ENCODE measurements at places on chromosomes 1 and 21.
A peak's percentile ranks its signal among the peaks of the same experiment; 100 is the strongest.

DNA sequence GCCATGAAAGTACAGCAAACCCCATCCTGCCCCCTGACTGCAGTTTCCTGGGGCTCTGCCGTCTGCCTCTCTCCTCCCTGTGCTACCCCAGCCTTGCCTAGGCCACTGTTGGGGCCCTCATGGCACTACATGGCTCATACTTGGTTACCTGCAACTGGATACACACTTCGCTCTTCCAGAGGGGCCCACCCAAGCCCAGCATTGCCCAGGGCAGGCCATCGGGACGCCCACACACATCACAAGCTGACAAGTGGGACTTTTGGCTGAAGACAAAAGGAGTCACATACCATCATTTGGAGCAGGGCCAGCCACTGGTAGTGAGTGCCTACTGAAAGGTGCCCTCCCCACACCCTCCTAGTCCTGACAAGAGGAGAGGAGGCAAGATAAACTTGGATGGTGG is 82.8 kb downstream of the CD247 start:
- no peak for DNase-seq

DNA sequence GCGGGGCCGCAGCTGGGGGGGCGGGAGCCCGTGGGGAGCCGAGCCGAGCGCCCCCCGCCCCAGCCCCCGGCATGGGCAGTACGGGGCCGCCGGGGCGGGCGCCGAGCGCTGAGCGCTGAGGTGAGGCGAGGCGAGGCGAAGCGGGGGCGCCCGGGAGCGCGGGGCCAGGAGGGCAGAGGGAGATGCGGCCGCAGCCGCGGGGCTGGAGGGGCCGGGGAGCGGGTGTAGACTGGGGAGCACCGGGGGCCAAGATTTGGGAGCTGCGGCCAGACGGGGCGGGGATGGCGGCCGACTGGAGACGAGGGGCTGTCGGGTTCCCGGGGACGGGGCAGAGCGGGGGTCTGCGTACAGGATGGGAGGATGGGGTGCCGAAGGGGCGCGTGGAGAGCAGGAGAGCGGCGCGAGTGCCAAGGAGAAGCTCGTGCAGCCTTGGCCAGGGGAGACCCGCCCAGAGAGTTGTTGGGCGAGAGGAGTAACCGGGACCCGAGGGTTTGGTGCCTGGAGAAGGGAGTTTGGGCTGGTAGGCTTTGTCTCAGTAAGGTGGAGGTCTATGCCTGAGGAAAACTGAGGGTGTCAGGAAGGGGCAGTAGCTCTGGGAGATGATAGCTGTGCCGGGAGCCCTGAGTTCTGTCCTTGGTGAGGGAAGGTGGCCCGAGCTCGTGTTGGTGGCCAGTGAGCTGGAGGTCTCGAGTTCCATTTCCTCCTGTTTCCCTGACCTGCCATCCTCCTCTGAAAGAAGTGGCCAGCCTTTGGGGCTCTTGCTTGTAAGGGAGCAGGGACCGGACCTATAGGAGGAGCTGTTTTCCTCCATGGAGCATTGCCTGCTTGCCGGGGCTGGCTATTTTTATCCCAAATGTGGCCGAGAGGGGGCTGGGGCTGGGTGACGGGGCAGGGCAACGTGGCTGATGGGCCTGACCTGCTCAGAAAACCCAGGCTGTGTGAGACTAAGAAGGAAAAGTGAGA is 539 bp downstream of the ATP8B2 start:
- DNase-seq, result peak; percentile 92

GRCh38 chr1:186559601-186560116 is 98.7 kb upstream of the PDC start:
- peak; percentile 41 for DNase-seq

- DNase-seq, result no peak
These were observed 46.6 kb downstream of the TTC3 start for GRCh38 chr21:37119421-37120218.

DNA sequence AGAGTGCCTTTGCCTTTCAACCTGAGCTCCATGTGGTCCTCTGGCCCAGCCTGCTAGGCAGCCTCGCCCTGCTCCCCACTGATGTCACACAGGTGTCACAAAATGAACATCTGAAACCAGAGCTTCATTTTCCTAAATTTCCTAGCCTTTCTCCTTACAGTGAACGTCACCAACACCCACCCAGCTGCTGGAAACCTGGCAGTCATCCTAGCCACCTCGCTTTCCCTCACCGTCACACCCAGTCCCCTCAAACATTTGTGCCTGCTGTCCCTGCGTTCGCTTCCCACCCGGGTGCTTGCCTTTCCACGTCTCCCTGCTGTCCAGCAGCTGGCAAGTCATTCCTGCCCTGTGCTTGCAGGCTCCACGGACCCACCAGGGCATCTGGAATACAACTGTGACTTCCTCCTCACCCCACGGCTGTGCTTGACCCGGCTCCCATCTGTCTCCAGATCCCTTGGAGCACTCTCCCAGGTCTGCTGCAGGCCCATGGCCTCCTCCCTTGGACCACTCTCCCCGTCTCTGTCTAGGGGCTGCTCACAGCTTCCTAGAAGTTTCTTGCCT is 23.5 kb downstream of the ADARB1 start:
- no peak for DNase-seq

GRCh38 chr1:29145739-29146437 is 22.2 kb upstream of the TMEM200B start:
- DNase-seq, result peak; percentile 80

- DNase-seq, result no peak
These were observed 81.2 kb downstream of the KCNN3 start for GRCh38 chr1:154788886-154789285.

- DNase-seq, result no peak
These were observed 238.6 kb downstream of the DUSP10 start for GRCh38 chr1:221503268-221503667.

DNA sequence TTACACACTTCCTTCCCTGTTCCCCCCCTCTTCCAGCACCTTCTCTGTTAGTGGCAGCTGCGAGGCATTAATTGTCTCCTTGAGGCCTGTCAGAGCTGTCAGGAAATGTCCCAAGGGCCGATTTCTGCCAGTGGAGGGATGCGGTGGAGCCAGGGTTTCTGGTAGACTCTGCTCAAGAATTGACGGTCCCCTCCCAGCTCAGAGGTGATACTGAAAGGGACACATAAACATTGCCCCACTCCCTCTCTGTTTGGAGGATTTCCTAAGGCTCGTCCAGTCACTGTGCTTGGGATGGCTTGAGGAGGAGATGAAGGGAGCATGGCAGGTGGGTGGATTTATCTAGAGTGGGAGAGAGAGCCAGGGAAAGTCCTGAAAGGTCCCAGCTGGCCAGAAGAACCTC is 61.4 kb upstream of the CD34 start:
- DNase-seq, result no peak

- DNase-seq, result no peak
These were observed 44.7 kb upstream of the POFUT2 start for GRCh38 chr21:45332415-45332814.

DNA sequence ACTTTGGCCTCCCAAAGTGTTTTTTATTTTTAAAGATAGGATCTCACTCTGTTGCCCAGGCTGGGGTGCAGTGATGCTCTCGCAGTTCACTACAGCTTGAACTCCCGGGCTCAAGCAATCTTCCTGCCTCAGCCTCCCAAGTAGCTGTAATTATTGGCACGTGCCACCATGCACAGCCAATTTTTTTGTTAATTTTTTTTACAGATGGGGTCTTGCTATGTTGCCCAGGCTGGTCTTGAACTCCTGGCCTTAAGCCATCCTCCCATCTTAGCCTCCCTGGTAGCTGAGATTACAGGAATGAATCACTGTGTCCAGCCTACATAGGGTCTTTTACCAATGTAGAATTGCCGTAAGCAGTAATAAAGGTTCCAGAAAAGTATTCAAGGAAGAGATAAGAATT is 49.1 kb upstream of the HP1BP3 start:
- no peak for DNase-seq

DNA sequence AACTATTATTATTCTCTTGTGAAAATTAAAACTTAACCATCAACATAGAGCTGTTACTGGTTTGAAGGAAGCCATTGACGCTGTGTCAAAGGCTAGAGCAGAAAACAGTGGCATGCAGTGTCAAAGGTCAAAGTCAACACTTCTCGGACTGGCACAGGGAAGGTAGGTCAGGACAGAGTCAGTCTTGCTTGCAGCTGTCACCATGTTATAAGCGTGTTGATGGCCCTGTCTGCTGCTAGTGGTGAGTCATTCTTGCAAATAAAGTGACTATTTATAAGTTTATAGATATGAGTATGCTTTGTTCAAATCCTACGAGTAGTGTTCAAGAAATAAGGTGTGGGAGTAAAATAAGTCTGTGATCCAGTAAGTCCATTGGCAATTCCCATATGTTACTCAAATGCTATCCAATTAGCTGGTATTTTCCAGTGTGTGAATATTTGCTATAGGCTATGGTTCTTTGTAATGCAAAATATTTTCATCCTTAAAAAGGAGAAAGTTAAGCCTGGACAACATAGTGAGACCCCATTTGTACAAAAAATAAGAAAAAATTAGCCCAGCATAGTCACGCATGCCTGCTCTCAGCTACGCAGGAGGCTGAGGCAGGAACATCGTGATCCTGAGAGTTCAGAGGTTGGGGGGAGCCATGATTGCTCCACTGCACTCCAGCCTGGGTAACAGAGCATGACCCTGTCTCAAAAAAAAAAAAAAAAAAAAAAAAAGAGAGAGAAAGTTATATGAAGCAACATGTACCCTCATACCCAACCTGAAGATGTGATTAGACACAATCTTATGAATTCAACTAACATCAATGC is 26.3 kb upstream of the TINAGL1 start:
- DNase-seq, result no peak

- no peak for DNase-seq
These were observed 50.9 kb downstream of the MEGF6 start for GRCh38 chr1:3560251-3560871.

DNA sequence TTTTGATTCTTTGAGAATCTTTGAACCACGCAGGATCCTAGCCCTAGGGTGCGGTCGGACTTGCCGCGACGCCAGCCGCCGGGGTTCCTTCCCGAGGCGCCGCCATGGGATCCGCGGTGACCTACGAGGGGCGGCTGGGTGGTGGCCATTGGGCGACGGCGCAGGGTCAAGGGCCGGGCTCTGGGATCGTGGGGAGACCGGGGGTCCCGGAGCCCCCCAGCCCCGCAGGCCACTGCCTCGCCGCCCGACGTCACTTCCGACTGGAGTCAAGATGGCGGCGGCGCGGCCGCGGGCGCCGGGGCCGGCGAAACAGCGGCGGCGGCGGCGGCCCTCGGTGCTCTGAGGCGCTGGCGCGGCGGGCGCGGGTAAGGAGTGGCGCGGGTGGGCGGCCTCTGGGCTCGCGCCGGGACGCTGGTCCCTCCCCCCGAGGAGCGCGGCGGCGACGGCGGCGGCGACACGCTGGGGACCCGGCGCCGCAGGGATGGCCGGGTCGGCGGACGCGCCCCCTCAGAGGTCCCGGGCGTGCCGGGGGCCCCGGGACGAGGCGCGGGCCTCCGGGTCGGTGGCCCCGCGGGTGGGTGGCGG is at the start of gene PRDM2:
TSS of gene PRDM2 (plus strand) at position 253 of the 585 bp plus-strand sequence. CDS start 15,418 bp downstream, outside the sequence.
- peak; percentile 79 for DNase-seq

GRCh38 chr1:29986986-29987385 is 736.4 kb downstream of the MATN1 start:
- no peak for DNase-seq

DNA sequence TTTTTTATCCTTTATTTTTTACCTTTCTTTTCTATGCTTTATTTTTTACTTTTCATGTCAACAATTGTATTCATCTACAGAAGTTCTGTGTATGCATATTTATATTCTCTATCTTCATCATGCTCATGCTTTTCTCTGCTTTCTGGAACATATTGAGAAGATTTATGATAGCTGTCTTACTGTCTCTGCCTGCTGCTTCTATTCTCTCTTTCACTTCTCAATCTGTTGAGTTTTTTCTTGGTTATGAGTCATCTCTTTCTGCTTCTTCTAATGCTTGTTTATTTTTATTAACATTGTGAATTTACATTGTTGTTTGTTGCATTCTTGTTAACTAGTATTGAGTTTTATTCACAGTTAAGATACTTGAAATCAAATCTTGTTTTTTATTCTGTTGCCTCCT is 22.6 kb downstream of the F5 start:
- DNase-seq, result no peak

- no peak for DNase-seq
These were observed 4.9 kb downstream of the SPTA1 start for GRCh38 chr1:158681606-158682005.

GRCh38 chr1:100528871-100529270 is 9.1 kb upstream of the GPR88 start:
- DNase-seq, result no peak

DNA sequence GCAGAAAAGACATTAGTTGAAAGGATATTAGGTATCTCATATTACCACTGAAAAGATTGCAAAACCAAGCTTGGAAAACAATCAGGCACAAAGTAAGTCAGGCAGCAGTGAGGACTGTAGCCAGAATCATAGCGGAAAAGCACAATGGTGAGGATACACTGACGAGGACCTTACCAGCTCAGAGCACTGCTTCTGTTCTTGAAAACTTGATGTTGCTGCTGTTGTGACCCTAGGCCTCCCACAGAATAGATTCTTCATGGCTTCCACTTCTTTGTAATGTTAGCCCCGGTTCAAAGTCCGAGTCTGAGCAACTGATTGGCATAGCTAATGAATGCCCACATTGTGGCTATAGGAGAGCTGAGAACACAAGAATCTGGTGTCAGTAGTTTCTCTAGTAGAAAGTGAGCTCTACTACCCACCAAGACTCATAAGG is 45.2 kb upstream of the LRRC8C start:
- no peak for DNase-seq

- peak; percentile 49 for DNase-seq
These were observed 222.4 kb upstream of the B3GALT2 start for GRCh38 chr1:193408782-193409293.

DNA sequence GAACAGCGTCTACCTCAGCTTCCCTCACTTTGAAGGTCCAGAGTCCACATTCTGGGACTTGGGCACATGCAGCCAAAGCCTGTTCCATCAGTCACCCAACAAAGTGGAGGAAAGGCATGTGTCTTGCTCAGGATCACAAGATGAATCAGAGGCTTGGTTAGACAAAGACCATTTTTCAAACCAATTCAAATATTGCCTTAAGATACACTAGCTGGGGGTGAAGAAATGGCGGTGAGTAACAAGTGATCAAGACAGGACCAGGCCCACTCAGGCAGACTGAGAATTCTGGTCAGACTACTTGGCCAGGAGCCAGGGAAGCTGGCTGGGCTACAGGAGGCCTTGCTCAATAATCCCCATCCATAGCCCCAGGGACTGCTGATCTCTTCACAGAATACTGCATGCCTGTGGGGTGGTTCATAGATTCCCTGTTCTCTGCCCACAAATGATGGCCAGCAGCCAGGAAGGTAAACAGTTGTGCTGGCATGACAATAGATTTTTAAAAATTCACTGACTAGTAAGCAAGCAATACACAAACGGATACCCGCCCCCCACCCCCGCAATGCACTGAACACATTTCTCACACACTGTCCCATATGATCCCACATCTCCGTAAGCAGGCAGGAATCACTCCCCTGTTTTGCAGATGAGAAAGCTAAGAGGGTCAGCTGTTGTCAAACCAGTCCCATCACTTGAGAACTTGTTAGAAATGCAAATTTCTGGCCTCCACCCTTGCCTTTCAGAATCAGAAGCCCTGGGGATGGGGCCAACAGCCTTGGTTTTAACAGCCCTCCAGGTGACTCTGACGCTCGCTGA is 27.2 kb downstream of the ERI3 start:
- peak; percentile 97 for DNase-seq

All from AG20443 (cell line).